ENCODE measurements at places on chromosomes 5 and 9.

DNA sequence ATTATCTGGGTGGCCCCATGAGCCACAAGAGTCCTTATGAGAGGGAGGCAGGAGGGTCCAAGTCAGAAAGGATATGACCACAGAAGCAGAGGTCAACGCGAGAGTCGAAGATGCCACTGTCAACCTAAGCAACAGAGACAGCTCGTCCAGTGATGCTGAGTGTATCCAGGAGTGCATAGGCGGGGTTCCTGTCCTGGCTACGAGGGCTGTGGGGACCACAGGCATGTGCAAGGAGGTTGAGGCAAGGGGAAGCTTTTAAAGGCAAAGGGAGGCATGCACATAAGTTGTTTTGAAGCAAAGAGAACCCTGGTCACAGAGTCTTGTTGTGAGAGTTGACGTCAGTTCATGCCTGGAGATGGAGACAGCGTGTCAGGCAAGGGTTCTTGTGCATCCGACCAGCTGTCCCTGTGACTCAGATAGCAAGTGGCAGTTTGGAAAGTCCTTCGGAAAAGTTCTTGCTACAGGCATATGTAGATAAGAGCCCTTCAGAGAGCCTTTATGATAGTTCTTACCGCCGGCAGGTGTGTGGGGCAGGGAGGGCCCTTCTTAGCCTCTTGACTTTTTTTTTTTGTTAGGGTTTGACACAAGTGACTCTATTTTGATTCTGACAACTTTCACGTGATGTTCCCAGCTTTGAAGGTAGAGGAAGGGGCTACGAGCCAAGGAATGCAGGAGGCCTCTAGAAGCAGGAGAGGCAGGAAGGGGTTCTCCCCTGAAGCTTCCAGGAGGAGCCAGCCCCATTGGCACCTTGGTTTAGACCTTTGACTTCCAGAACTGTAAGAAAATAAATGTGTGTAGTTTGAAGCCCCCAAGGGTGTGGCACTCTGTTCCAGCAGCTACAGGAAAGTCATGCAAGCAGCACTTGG is 66.0 kb upstream of the FCN1 start:
- no peak for DNase-seq

DNA sequence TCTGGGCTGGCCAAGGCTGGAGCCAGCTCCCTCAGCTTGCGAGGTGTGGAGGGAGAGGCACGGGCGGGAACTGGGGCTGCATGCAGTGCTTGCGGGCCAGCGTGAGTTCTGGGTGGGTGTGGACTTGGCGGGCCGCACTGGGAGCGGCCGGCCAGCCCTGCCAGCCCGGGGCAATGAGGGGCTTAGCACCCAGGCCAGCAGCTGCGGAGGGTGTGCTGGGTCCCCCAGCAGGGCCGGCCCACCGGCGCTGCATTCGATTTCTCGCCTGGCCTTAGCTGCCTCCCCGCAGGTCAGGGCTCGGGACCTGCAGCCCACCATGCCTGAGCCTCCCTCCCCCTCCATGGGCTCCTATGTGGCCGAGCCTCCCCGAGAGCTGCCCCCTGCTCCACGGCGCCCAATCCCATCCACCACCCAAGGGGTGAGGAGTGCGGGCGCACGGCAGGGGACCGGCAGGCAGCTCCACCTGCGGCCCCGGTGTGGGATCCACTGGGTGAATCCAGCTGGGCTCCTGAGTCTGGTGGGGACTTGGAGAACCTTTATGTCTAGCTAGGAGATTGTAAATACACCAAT is 302.6 kb upstream of the ADAMTS16 start:
- DNase-seq, result no peak

DNA sequence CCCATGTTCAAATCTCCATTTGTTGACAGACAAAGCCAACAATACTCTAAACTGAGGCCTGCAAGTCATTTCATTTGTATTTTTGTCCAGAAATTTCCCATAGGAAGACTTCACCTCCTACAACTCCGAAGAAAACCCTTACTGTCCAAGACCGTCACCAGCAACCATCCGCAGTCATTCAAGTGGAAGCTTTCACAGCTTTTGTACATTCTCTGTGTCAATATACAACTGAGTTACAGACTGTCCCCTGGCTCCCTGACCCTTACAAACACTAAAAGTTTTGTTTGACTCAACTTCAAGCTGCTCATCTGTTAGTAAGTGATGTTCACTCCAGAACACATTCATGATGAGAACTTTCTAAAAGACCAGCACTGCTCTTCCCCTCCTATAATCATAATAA is 210.1 kb downstream of the DEPDC1B start:
- DNase-seq, result no peak

- DNase-seq, result no peak
These were observed 30.0 kb upstream of the TRIO start for GRCh38 chr5:14112998-14113652.

GRCh38 chr9:128706671-128707381 is 4.5 kb downstream of the PKN3 start:
- DNase-seq, result no peak

GRCh38 chr5:14928661-14929060 is 57.1 kb upstream of the ANKH start:
- DNase-seq, result no peak

GRCh38 chr5:115898656-115899055 is 56.9 kb downstream of the AP3S1 start:
- DNase-seq, result no peak

DNA sequence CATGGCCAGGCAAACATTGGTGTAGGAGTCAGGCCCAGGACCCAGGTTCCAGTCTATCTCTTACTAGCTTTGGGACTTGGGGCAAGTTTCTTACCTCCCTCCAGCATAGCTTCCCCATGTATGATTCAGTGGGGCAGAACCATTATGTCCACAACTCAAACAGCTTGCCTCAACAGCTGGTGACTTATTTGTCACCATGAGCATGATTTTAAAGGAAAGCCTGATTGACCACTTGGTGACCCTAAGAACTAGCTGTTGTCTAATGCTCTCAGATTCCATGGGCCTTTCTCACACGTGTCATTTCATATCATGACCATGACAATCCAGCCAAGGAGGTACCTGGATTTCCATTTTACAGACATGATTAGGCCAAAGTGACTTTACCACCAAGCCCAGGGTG is 126.4 kb downstream of the TTLL11 start:
- DNase-seq, result no peak

DNA sequence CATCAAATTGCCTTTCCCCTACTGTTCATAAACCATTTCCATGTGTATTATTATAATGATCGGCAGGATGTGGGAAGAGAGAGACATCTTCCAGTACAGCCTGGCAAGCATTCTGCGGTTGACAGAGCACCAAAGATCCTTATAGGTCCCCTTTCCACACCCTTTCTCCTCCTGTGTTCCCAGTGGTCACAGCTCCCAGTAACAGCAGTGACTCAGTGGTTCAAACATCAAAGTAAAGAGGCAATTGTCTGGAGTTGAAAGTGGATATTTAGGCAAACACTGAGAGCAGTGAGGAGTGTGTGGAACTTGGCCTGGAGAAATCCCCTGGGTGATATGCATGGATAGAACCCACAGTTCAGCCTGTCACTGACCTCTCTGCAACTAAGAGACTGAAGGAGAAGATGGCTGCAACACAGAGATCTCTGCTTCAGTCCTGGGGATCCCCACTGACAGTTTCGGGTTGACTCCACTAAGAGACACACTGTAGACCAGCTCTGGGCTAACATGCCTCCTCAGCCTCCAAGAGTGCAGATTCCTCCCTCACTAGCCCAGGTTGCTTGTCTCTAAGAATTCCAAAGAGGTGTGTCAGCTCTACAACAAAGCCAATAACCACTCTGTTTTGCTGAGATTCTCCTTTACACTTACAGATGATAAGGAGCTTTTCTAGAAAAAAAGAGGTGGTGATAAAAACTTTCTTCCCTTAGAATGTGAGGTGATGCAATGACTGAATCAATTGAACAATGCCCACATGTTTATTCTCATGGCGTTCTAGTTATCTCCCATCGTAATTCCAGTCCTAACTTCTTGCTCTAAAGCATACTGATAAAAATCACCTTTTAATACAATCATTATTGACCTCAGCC is 94.4 kb upstream of the IL6ST start:
- no peak for DNase-seq

- DNase-seq, result no peak
These were observed 4.6 kb downstream of the SIT1 start for GRCh38 chr9:35646153-35646532.

DNA sequence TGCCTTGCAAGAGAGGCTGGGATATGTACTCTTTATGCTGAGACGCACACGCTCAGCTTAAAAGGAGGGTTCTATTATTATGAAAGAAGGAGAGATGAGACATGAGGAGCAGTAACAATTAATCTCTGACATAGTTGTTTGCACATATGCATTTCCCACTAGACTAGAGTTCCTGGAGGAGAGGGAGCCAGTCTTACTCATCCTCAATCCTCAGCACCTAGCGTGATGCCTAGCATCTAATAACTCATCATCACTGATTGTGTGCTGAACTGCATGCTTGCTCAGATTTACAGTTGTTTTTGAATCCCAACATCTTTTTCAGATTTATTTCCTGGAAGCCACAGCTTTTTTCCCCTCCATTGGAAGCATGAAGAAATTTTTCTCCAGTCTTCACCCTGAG is 35.5 kb downstream of the GCNT4 start:
- no peak for DNase-seq

- no peak for DNase-seq
These were observed 335.7 kb downstream of the NSG2 start for GRCh38 chr5:174381241-174381640.

- no peak for DNase-seq
These were observed 788 bp downstream of the ZNF346 start for GRCh38 chr5:177023303-177023664.

- DNase-seq, result no peak
These were observed 351.0 kb downstream of the PRELID2 start for GRCh38 chr5:145484158-145484557.

DNA sequence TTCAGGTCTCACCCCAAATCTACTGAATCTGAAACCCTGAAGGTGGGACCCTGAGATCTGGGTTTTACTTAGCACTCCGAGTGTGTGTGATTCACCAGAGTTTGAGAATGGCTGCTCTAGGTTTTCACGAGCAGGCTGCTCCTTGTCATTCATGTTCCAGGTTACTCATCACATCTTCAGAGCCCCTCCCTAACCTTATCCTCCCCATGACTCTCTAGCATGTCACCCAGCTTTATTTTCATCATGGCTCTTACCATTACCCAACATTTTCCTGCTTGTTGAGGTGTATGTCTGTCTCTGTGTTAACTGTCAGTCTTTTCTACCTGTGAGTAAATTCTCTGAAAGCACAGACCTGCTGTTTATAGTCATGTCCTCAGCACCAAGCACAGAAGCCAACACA is 319.2 kb downstream of the NSG2 start:
- no peak for DNase-seq

DNA sequence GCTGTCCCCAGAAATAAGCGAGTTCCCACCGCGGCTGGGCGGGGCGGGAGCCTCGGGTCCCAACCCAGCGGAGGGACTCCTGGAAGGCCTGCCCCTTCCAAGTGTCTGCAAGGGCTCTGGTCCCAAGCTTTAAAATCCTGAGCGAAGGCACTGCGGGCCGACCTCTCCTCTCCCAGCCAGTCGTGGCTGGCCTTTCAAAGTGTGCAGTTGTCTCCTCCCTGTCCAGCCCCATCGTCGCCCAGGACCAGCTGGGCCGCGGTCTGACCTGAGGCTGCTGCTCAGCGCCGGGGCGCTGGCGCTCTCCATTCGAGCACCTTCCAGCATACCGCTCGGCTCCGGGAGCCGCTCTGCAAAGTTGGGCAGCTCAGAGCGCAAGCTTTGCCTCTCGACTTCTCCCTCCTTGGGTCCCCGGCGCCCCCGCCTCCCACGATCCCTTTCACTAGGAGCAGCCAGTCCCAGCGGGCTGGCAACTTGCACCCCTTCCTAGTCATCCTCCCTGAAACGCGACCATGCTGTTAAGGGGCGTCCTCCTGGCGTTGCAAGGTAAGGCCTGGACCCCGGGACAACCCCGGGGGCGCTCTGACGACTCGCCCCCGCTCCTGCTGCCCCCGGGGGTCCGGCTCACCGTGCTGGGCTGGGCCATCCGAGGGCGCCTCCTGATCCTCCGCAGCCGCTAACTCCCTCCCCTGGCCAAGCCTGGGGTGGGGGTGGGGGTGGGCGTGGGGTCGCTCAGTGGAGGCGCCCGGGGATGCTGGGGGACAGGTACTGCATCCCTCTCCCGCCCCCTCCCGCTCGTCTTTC is at the start of gene MAMDC2:
TSS of gene MAMDC2 (plus strand) at position 160 of the 801 bp plus-strand sequence. CDS start at position 510, 350 bp downstream.
- DNase-seq, result no peak

DNA sequence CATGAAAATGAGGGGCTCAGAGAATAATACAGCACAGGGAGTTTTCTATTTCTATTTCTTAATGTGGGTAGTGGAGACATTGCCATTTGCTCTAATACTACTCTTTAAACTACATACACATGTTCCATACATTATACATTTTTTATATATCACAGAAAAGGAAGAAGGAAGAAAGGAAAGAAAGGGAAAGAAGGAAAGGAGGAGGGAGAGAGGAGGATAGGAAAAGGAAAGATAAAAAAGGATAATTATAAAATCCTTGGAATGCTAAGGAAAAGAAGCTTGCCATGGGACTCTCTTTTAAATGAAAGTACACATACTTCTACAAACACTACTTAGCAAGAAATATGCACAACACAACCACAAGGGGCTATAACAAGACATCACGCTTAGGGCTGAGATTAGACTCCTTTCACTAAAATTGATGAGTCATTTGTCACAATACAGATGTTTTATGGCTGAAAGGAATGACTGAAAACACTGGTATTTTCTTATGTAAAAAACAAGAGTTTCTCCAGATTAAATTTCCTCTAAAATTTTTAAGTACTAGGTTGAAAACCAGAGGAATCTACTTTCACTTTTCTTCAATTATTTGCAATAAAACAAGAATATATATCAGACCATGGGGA is 219.8 kb downstream of the ARL15 start:
- no peak for DNase-seq

GRCh38 chr5:24005384-24005783 is 498.0 kb downstream of the PRDM9 start:
- no peak for DNase-seq

- DNase-seq, result no peak
These were observed 204.6 kb downstream of the PCSK1 start for GRCh38 chr5:96228408-96228807.

- DNase-seq, result no peak
These were observed 91.5 kb downstream of the SPRY4 start for GRCh38 chr5:142233083-142234032.

- no peak for DNase-seq
These were observed 38.7 kb upstream of the RAB3C start for GRCh38 chr5:58544195-58544594.

GRCh38 chr9:84748112-84748511 is 78.6 kb downstream of the NTRK2 start:
- DNase-seq, result no peak

DNA sequence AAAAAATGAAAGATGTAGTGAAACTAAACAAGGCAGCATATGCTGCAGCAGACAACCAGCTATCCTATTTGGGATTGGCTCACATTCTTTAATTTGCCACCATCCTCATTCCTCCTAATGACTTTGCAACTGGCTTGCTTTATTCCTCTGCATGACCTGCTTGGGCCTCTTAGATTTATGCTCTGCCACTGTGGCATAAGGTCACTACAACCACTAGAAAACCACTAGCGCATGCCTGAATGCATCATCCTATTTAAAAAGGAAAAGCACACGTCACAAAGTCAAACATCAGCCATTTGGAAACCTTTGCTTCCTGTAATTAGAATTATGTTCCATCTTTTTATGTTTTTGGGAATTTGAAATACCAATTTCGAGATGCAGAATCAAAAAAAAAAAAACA is 40.8 kb upstream of the CCDC152 start:
- DNase-seq, result no peak

GRCh38 chr9:122090981-122091380 is 2.1 kb downstream of the TTLL11 start:
- DNase-seq, result no peak

- DNase-seq, result no peak
These were observed 23.3 kb downstream of the CLPTM1L start for GRCh38 chr5:1321576-1321975.

- DNase-seq, result no peak
These were observed 3.9 kb upstream of the MEF2C start for GRCh38 chr5:88886746-88887341.

GRCh38 chr5:144644317-144644716 is 473.6 kb downstream of the KCTD16 start:
- DNase-seq, result no peak
